ENCODE measurements at places on chromosomes 5 and 9.
A peak's percentile ranks its signal among the peaks of the same experiment; 100 is the strongest.

DNA sequence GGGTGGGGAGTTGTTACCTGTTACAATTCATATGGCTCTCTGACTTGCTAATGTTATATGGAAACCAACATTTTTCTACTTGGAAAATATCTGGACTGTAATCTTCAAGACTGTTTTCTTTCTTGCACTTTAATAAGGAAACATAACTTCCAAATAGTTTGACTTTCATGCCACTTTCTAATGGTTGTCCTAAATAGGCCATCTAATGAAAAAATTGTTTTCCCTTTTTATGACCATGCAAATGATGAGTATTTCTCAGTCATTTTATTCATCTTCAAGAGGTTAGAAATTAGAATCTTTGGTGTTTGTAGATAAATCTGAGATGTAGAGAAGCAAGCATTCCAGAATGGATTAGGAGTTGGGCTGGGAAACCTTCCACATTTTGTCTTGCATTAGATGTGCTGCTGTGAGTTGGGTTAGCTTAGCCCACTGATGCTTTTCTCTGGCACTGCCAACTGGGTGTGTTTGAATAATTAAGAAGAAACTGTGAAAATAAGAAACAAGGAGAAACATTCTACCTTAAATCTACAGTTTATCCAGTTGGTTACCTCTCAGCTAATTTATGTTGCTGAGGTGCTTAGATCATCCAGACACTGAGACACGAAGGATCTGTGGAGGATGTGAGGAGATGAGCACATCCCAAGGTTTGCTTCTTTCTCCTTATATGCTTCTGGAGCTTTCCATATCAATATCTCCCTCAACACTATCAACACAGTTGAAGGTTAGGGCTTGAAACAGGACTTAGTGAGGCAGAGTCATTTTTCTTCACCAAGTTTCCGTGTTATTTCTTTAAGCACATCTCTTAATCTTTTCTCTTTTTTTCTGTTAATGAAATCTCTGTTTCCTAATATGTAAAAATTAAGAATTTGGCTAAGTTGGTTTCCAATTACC is 2.7 kb downstream of the RASGRF2 start:
- no peak for DNase-seq

DNA sequence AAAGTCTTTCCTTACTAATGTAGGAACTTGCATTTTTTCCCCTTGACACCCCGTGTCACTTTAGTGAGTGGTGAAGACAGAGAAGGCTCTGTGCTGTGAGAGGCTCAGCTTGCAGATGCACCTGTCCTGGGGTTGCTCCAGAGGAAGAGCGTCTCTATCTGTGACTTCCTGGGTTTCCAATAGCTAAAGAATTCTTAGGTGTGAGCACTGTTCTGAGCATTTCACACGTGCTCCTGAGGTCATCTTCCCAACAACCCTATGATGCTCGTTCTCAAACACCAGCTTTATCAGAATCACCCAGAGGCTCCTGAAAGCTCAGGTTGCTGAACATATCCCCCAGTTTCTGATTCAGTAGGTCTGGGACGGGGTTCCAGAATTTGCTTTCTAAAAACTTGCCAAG is 6.4 kb upstream of the CTSV start:
- no peak for DNase-seq

DNA sequence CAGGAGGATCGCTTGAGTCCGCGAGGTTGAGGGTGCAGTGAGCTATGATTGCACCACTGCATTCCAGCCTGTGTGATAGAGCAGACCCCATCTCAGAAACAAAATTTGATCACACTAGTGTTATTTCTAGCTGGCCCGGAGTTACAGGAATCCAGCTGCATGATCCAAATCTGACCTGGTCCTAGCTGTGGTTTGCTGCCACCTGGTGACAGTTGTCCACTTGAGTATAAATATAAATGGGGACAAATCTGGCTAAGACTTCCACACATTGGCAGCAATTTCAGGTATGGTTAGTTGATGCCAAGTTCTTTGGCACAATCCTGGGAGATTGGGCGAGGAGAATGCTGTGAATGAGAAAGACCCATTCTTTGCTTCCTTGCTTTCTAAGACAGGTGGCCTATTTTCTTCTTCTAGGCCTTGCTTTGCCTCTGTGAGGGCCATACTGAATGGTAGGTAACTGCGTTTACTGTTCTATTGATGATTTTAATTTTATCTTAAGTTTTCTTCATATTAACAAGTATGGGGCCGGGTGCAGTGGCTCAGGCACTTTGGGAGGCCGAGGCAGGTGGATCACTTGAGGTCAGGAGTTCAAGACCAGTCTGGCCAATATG is 35.4 kb downstream of the UBE2R2 start:
- peak; percentile 22 for DNase-seq

GRCh38 chr5:32413466-32414263 is 30.9 kb downstream of the ZFR start:
- no peak for DNase-seq

DNA sequence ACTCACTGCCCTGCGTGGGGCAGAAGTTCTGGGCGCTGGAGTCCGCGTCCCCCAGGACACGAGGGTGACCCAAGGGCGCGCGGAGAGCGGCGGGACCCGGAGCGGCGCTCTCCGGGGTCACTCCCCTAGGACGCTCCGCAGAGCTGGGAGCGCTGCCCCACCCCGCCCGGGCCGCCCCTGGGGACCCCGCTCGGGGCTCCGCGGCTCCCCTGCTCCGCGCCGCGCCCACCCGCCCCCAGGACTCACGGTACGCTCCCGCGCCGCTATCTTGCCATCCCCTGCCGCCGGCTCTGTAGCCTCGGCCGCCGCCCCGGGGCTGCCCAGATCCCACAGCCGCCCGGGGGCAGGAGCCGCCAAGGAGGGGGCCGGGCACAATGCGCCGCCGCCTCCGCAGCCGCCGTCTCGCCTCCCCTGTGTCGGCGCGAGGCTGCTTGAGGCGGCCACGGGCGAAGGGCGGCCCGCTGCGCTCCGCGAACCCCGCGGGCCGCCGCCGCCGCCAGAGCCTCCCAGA is 303 bp downstream of the LIFR start:
- DNase-seq = peak; percentile 20

GRCh38 chr5:148998174-148998797 is 64.6 kb downstream of the SH3TC2 start:
- no peak for DNase-seq

GRCh38 chr5:38426490-38426889 is 130.0 kb downstream of the LIFR start:
- DNase-seq = no peak

Measured in stromal cell of bone marrow (primary cell).